Stimulated activated CD4-positive, alpha-beta T cell treated with anti-CD3 and anti-CD28 coated beads, Interleukin-1b, Interleukin-23, amount 100 ng/mL, for 4 hours (primary cell): ENCODE measurements at places on chromosomes 2 and 18.

DNA sequence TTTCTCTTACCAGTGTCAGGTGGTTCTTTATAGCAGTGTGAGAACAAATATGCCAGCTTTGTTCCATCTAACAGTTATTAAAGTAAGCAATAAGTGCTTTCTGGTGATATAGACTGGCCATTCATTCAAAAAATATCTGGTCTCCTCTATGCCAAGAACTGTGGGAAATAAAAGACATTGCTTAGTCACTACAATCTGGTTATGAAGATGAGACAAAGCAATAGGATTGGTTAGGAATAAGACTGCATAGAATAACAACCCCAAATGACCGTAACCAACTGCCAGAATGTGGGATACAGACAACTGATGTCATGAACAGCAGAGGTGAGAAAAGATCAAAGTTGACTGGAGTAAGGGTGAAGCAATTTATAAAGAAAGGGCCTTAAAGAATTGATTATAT lies 83.8 kb downstream of the MBD2 start:
- DNase-seq: no peak

DNA sequence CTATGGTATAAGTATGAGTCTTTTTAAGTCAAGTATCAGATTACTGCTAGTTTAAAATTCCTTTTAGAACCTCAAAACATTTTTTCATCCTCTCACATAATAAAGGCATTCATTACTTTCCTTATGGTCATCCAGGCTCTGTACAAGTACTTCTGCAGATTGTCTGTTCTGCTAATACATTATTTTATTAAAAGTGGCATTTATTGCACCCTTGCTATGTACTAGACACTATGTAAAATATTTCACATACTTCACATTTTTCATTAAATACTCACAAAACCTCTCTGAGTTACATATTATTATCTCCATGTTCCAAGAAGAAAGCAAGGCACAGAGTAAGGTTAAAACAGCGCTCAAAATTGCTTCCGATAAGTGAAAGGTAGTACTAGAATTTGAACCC lies 84.1 kb downstream of the RAPH1 start:
- DNase-seq: no peak

- no peak for DNase-seq
Observed at GRCh38 chr2:197944416-197945096, 140.2 kb downstream of the PLCL1 start.

GRCh38 chr18:49701190-49701589 lies 112.1 kb downstream of the ACAA2 start:
- no peak for DNase-seq

DNA sequence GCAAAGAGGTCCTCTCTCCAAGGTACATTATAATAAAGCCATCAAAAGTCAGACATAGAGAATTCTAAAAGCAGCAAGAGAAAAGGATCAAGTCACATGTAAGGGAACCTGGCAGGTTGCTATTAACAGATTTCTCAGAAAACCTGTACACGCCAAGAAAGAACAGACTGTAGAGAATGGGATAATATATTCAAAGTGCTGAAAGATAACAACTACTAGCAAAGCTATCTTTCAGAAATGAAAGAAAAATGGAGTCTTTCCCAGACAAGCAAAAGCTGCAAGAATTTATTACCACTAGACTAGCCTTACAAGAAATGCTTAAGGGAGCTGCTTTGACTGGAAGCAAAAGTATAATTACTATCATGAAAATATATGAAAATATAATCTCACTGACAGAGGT lies 81.5 kb downstream of the PTPN2 start:
- DNase-seq: no peak

GRCh38 chr18:45056926-45057325 lies 376.2 kb downstream of the SETBP1 start:
- no peak for DNase-seq

- no peak for DNase-seq
Observed at GRCh38 chr2:150027164-150027563, 439.6 kb upstream of the MMADHC start.

- no peak for DNase-seq
Observed at GRCh38 chr2:231370749-231371429, 24.6 kb upstream of the B3GNT7 start.

DNA sequence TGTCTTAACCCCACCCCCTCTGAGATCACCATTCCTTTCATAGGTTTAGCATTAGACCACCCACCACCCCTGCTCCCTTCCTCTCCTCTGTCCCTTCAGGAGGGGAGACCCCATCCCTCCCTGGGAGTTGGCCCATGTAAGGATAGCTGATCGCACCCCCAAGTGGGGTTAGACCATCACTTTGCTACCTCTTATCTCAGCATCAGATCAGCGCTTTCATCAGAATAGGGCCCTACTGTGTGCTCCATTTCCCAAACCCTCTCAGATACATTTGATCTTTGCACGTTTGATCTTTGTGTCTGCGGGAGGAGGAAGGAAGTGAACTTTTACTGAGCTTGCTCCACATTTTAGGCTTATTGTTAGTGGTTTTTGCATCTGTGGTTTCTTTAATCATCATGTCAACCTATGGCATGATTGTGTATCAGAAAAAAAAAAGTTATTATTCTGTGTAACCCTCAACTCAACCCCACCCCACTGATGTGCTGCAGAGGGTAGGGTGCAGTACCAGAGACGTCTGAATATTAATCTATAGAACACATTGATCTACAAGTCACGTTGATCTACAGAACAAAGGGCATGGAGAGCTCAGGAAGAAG lies 81.2 kb downstream of the PDCL3 start:
- no peak for DNase-seq

DNA sequence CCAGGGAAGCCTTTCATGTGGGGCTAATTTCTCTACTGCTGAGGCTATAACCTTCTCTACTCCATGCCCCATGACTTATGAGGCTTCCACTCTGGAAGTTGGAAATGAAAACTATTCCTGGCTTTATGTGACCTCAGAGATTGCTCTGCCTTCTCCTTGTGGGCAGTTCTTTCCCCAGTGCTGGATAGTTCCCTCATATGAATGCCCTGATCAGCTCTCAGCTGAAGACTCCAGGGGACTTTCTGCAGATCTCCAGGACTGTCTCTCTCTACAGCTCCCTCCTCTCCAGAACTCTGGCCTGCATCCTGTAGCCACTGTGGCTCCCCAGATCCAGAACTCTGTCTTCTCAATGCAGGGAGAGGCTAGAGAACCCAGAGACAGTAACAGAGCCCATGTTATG lies 235.1 kb downstream of the SEPTIN10 start:
- no peak for DNase-seq

- DNase-seq: no peak
Observed at GRCh38 chr18:67742954-67743353, 226.4 kb upstream of the DSEL start.

- no peak for DNase-seq
Observed at GRCh38 chr2:86292571-86293515, 44.6 kb downstream of the REEP1 start.
